H7 (cell line): ENCODE measurements at places on chromosomes 5 and 9.

- DNase-seq, result no peak
These were observed 6.8 kb downstream of the SNX30 start for GRCh38 chr9:112757282-112757883.

GRCh38 chr5:129379406-129379805 lies 80.7 kb upstream of the ADAMTS19 start:
- DNase-seq, result no peak

DNA sequence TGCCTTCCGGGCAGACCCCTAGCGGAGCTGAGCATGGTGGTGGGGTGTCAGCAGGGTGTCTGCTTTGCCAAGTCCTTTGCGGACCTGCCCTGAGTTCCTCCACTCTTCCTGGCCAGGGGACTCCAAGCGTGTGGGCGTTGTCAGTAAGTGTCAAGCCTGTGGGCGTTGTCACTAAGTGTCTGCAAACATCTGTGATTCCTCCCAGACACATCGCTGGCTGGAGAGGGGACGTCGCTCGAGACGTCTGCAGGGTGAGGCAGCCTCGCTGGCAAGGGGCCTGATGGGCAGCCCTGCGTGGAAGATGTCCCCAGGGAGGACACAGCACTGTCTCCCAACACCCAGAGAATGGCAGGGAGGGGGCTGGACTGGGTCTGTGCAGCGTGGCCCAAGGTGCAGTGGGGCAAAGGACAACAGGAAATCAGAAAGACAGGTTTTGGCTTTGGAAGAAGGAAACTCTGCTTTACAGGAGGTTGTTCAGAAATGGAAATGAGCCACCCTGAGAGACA lies 28.8 kb downstream of the ADAMTSL2 start:
- DNase-seq, result no peak

- no peak for DNase-seq
These were observed 91.8 kb downstream of the GLIS3 start for GRCh38 chr9:4207881-4208615.

DNA sequence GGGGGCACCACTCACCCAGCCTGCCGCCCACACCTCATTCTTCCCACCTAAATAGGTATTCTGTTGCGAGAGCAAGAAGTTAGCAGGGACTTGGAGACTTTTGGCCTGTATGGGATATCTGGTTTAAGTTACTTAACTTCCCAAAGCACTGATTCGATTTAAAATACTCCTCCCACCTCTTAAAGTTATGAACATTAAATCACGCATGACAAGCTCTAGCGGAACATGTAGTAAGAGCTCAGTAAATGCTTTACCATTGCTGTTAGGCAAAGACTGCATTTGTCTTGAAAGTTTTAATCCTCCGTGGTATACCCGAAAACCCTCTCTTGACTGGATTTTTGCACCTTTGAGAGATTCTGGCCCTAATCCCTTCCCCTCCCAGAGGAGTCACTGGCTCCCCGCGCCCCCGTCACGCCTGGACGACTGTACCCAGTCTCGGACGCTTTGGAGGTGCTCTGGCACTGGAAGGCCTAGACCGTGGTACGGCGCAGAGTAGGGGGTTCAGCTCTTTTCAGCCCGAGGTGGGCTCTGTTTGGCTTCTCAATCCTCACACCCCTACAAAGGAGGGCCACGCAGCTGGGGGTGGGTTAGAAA lies 4.4 kb downstream of the GDNF start:
- DNase-seq, result peak; percentile 42

GRCh38 chr5:107196500-107197059 lies 474.2 kb downstream of the EFNA5 start:
- DNase-seq, result no peak

DNA sequence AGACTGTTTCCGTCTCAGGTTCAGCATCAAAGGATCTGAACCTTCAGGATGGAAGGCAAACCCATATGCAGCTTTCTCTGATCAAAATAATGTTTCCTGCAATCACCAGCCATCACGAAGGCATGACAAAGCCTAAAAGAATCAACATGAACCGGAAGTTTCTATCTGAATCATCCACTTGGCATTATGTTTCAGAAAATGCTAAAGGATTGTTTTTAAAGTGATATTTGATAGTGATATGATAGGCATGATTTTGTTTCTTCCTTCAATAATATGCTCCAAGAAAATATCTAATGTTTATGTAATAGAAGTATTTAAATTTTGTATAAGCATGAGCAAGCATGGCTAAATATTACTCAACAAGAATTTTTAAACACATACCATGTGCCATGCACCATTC lies 219.6 kb downstream of the PLK2 start:
- DNase-seq, result no peak

- no peak for DNase-seq
These were observed 174.6 kb downstream of the CD180 start for GRCh38 chr5:67021962-67022361.
